ENCODE measurements at places on chromosomes 7 and 10.

- DNase-seq, result peak; percentile 72
Observed at GRCh38 chr10:36023939-36024338, 381.8 kb upstream of the FZD8 start.

DNA sequence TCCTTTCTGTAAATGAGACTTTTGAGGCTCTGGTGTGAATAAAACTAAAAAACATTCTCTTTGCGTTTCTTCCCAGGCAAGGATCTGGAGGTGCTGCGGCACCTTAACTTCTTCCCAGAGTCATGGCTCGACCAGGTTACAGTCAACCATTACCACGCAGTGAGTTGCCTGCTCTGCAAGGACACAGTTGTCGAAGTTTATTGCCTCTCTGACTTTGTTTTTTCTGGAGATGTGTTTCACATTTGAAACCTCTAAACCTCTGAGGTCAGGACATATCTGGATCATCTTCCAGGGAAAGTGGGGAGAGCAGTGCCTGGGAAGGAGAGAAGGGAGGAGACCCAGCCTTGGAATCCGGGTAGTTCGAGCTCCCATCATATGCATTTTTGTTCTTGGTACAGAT, 43.4 kb upstream of the PLEKHA1 start:
- DNase-seq, result no peak

DNA sequence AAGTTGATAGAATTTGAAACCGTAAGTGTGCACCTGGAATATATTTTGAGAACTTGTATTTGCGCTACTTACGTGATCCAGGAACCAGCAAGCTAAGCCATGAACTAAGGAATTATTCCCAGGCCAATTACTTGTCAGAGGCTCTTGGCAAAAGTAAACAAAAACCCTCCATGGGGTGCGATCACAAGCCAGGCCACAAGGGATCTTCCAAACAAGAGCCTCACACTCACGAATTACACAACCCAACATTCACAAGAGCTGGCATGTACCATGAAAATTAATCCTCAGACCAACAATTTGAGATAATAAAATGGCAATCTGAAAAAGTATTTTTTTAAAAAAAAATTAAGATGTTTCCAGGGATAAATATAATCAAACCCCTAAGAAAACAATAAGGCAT, 467.0 kb upstream of the AKR1E2 start:
- no peak for DNase-seq

DNA sequence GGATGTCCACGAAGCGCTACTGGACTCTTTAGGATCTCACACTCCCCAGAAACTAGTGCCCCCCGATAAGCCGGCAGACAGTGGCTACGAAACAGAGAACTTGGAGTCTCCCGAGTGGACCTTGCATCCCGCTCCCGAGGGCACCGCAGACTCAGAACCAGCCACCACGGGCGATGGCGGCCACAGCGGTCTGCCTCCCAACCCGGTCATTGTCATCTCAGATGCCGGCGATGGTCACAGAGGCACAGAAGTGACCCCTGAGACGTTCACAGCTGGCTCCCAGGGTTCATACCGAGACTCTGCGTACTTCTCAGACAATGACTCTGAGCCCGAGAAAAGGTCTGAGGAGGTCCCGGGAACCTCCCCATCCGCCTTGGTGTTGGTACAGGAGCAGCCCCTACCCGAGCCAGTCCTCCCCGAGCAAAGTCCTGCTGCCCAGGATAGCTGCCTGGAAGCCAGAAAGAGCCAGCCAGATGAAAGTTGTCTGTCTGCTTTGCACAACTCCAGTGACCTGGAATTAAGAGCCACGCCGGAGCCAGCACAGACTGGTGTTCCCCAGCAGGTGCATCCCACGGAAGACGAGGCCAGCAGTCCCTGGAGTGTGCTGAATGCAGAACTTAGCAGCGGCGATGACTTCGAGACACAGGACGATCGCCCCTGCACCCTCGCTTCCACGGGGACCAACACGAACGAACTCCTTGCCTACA, 17.6 kb upstream of the BHLHA15 start:
- no peak for DNase-seq

DNA sequence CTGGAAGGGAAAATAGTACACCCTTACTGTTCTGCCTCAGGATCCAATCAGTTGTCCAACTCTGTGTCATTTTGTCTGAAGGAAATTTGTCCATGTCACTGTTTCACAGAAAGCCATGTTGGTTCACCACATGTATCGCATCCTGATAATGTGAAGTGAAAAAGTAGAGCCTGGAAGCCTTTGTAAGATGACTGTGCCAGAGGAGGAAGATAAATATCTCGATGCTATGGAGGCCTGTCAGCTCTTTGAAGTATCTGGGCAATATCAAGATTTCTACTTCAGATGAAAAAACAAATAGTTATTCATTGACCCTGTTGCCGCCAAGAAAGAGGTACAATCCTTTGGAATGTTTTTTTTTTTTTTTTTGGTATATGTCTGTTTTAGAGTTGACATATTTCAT, 270.5 kb downstream of the PHF14 start:
- DNase-seq, result no peak

DNA sequence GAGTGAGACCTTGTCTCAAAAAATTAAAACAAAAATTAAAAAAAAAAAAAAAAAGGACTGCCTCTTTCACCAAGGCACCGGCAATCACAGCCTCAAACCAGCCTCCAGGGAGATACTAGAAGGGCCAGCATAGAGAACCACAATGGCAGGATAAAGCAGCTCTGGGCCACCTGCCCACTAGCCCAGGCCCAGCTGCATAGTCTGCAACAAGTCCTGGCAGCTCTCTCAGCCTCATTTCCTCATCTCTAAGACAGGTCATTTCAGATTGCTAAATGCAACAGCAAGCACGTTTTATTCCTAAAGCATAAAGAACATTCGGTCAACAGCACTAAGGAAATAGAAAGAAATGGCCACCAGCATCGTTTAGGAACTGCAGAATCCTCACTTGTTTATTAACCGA, 28.8 kb downstream of the XPNPEP1 start:
- DNase-seq, result no peak

DNA sequence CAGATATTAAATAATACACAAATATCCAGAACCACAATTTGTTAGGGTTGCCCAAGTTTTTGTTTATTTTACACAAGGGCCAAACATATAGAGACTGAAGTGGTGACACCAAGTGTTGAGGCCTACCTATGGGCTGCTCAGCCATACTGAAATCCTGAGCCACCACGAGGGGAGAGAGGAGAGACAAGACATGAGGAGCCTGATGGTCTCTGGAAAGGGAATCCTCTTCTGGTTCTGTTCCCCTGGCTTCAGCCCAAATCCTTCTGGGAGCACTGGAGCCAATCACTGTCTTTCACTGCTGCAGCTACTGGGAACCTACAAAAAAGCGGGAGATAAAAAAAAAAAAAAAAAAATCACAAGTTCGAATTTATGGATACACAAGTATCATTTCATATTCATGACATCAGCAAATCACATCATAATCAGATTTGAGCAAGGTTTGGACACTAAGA, 1.9 kb downstream of the SKIDA1 start:
- DNase-seq, result no peak

GRCh38 chr7:159281573-159281972, 136.9 kb upstream of the VIPR2 start:
- DNase-seq, result no peak

- DNase-seq, result peak; percentile 57
Observed at GRCh38 chr7:131556053-131556908, at the start of gene PODXL. Gene PODXL (minus strand): TSS chr7:131556628. CDS start chr7:131556359, 269 bp downstream.

DNA sequence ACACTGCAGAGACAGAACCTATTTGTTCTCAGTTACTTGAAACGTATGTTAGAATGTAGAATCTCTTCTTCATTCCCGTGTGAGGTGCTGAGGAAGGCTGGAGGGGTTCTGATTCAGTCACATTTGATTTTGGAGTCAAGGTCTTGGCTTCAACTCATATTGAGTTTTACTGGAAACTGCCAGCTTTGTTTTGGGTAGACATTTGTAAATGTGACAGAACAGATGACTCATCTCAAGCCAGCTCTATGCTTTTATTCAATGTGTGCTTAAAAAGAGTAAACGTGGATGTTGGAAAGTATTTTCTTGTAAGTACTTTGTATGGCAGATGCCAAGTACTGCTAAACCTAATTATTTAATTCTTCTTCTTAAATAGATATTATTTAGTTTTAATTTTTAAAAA, 780.8 kb upstream of the C7orf33 start:
- DNase-seq, result no peak

DNA sequence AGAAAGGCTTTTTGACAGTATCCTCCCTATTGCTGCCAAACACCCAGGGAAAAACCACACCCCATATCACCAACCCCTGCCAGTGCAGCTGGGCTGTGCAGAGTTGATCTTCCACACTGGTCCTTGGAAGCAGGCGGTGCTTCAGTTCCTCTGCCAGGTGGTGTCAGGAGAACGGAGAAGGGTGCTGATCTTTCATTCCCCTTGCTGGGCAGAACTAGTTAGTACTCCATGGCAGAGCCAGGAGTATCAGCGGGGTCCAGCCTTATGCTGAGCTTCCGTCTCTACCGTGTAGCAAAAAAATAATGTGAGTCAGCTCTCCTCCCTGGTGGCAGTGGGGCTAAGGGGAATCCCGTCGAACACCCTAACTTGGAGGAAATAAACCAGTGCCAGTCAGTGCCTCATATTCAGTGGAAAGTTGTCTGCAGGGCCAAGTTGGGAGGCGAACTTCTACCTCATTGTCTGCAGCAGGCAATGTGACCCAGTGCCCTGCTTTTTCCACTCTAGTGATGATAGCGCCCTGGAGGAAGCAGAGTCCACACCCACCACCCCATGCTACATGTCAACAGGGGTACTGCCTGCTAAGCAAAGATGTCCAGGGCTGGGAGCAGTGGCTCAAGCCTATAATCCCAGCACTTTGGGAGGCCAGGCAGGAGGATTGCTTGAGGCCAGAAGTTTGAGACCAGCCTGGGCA, 175.4 kb downstream of the AUTS2 start:
- no peak for DNase-seq

- DNase-seq, result no peak
Observed at GRCh38 chr10:33535866-33536265, 201.4 kb upstream of the NRP1 start.

DNA sequence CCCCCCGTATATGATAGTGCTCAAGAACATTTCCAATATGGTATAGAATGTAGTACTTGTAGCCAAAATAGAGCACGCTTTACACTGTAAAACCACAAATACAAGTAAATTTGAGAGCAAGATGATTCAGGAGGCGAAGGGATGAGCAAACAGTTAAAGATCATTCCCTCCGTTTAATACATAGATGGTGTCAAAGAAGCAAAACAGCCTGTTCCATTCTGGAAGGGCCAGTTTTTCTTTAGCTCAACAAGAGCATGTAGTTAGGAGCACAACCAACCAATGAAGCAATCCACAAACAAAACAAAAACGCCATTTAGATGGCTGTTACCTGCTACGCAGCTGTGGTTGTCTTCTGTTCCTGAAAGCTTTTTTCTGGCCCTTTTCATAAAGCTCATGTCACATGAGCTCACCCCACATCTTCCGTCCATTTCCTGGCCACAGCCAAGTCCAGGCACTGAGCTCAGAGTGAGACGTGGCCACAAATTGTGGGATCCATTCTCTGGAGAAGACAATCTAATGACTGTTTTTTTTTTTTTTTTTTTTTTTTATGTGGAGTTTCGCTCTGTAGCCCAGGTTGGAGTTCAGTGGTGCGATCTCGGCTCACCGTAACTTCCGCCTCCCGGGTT, 185.6 kb downstream of the FANK1 start:
- DNase-seq, result peak; percentile 60

DNA sequence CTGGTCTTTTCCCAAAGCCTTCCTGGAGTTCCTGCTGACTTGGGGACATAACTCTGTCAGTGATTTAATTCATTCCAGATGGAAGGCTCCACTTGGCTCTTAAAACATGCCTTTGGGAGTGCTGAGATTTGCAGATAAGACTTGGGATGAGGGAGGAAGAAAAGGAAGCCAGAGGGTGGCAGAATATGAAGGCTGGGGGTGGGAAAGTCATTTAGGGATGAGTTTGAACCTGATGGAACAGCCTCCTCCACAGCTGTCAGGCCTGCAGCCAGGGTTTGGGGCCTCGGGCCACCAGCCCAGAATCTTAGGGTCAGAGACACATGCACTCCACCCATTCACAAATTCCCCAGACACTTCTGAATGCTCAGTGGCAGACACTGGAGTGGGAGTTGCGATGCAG, 28.4 kb upstream of the EIF5AL1 start:
- no peak for DNase-seq

Data from RCC 7860 (cell line).